ENCODE measurements at places on chromosomes 6 and 20.

GRCh38 chr6:13304580-13305260 lies 23.6 kb downstream of the TBC1D7 start:
- DNase-seq: no peak

- DNase-seq: no peak
These were observed 193.1 kb downstream of the MAFB start for GRCh38 chr20:40495956-40496355.

DNA sequence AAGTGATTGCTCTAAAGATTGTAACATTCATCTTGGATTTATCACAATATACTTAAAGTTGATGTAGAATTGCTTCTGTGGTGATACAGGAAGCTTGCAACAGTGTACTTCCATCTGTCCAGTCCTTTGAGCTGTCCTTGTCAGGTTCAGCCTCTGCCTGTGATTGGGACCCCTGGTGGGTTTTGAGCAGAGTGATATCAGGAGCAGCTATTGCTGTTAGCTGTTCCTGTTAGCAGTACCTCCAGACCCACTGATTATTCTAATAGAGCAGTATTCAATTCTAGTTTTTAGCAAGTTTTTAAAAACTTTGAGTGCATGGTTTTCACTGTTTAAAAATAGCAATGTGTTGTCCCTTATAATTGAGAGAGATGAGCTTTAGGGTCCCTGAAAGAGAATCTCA lies 48.8 kb downstream of the TULP4 start:
- no peak for DNase-seq

- no peak for DNase-seq
These were observed 11.2 kb downstream of the ZNF337 start for GRCh38 chr20:25685276-25686080.

GRCh38 chr6:133899556-133899955 lies 10.6 kb downstream of the TCF21 start:
- DNase-seq: no peak

- DNase-seq: no peak
These were observed 303.8 kb downstream of the COL12A1 start for GRCh38 chr6:74902089-74902488.

DNA sequence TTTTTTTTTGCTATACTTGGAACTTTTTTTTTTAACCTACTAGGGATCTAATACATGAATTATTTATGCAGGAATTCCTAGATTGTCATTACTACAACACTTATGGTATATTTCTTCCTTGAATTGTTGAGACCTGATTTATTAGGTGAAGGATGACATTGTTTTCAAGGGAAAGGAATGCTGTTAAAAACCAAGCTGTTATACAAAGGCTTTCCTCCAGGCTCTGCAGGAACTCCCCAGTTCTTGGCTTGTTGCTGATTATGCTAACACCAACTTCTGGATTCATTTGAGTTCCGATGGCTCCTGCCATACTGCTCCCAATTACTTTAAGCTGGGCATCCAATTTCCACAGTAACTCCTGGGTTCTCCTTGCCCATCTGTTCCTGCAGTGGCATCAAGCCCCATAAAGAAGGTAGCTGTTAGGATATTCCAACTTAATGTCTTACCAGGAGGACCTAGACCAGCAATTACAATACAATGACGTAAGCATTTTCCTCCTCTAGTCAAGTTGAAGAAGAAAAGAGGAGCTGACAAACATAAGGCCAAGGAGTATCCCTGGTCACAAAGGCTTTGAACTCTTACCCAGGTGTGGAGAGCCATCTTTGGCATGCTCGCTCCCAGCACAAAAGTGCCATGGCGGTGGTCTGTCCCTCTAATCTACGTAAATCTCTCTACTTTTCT lies 215.9 kb upstream of the AGPAT4 start:
- DNase-seq: no peak

Data from NCI-H510A (cell line).